HuH-7 (cell line): ENCODE measurements at places on chromosomes 4 and X.
A peak's percentile ranks its signal among the peaks of the same experiment; 100 is the strongest.

DNA sequence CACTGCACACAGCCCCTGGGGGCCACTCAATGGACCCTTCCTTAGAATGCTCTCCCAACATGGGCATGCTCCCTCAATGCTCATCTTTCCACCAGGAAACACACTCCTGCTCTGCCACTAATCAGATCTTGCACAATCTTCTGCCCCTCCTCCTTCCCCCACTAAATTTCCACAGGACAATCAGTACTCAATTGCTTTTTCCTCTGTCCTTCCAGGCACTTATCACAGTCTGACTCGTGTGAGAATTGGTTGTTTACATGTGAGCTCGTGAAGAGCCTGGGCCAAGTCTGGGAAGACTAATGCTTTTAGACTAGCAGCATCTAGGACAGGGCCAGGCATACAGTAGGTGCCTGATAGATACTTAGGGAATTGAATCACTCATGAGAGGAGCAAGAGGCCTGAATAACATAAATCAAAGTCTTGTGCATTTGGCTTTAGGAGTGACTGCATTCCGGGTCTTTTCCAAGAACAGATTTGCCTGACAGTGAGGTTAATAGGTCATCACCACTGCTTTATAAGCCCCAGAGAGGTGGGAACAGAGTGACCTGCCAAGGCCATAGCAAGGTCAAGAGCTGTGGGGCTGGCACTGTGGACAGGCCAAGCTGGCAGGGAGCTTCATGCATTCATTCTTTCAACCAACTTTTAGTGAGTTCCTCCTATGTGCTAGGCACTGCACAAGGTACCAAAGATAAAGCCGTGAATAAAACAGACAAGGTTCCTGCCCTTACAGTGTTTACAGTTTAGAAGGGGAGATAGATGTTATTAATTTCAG, 55.0 kb downstream of the PRPS1 start:
- no peak for DNase-seq

- DNase-seq, result no peak
Observed at GRCh38 chrX:31154946-31155345, 83.1 kb upstream of the FTHL17 start.

- DNase-seq, result no peak
Observed at GRCh38 chrX:10325611-10326010, 168.8 kb downstream of the CLCN4 start.

GRCh38 chr4:22667332-22667940, 25.3 kb upstream of the GBA3 start:
- no peak for DNase-seq

DNA sequence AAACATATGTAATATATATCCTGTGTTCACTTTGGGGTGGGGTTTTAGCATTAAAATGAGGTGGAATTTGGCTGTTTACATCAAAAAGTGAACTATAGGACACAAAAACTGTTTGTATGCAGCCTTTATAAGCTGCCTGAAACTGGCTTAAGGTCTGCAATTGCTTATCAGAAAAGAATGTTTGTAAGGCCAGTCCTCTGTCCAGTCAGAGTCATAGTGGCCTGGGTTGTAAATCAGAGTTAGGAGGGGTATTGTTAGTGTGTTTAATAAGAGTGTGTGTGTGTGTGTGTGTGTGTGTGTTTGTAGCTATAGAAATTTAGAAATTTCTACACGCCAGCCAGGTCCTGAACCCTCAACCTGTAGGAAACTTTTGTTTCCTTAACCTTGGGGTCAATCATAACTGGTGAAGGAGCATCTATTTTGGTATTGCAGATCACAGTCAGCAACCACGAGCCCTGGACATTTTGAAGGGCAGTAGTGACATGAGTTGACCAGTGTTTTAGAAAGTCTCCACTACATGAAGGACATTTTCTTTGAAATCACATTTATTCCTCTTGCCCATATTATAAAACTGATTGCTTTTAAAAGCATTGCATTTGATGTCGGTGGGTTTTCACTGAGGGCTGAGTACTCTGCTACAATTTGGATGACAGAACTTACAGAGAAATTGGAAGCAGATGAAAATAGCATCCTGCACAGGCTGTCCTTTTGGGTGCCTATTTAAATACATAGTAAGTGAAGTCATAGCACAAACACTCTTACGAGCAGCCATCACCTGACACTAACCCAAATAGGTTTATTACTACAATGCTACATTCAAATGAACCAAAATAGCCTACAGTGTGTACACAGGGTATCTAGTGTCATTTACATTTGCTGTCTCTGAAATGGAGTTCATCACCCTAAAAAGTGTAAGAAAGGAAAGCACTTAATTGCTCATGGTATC, 11.2 kb upstream of the TMEM154 start:
- DNase-seq, result no peak

DNA sequence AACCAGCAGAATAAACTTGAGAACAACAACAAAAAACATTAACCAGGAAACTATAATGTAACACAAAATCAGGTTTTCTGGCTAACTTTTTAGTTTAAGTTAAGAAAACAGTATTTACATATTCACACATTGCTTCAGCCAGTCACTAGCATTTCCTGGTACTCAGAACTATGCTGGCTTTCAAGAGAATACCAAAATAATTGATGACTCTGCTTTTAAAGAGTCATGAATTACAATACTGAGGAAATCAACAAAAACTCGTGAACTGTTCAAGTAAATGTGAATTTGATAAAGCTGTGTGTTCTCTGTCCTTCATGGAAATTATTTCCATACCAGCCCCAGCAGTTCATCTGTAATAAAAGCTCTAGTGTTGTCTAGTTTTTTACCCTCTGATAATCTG, 27.4 kb downstream of the PRSS12 start:
- no peak for DNase-seq

- DNase-seq, result no peak
Observed at GRCh38 chr4:138680256-138680655, 335.3 kb upstream of the NOCT start.

DNA sequence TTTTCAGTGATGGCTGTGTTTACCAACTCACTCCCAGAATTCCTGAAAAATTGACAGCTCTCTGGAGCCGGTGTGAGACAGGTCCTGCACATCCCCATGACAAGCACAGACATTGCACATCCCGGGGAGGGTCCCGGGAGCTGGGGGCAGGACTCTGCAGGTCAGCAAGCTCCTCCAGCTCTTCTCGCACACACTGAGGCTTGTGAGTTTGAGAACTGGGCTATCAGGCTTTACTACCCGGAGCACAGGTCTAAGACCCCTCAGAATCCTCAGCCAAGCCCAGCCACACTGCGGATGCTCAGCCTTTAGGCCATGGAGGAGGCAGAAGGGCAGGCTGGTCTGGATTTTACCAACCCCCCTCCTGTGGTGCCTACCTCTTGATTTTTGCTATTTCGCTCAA, 5.6 kb upstream of the CLDN24 start:
- DNase-seq, result no peak

DNA sequence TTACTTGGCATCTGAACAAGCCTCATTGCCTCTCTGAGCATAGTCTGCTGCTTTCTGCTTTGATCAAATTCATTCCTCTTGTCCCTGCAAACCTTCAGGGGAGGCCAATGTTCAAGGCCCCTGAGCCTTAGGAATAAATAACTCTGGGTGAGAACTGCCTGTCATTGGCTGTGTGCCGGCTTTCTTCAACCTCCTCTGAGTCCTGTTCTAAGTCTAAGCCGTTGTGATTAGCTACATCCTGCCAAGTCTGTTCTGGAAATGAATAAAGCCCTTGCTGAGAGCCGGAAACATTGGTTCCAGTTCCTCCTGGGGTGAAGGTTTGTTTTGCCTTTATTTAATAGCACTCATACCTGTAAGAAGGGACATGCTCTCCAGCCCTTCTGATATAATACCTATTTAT, 13.8 kb downstream of the RNF4 start:
- DNase-seq, result no peak

DNA sequence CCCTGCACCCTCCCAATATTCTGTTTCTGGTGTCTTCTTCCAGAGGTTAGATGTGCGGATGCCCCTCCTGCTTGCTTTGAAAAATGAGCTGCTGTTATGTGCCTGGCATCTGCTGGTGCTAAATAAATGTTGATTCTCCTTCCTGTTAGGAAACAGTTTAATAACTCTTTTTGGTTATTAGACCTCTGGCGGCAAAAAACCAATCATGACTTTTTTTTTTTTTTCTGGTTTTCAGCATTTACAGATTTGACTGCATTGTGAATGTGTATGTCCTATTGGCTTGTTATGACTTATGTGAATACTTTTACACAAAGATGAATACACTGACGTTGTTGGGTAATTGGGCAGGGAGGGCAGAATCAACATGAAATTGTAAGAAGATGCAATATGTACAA, 13.6 kb upstream of the TMEM156 start:
- no peak for DNase-seq

- no peak for DNase-seq
Observed at GRCh38 chr4:31081366-31081765, 361.2 kb downstream of the PCDH7 start.

GRCh38 chrX:14865201-14865600, 7.7 kb downstream of the FANCB start:
- no peak for DNase-seq

DNA sequence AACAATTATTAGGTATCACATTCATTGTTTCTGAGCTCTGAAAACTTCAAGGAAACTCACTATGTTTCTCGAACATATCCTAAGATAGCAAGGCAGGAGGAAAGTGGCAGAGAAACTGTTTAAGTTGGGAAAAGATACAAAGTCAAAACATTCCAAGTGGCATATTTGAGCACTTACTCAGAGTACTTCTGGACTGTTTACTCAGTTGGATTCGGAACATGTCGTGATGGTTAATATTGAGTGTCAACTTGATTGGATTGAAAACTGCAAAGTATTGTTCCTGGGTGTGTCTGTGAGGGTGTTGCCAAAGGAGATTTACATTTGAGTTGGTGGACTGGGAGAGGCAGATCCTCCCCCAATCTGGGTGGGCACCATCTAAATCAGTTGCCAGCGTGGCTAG, 298.3 kb downstream of the IL1RAPL2 start:
- DNase-seq, result no peak

DNA sequence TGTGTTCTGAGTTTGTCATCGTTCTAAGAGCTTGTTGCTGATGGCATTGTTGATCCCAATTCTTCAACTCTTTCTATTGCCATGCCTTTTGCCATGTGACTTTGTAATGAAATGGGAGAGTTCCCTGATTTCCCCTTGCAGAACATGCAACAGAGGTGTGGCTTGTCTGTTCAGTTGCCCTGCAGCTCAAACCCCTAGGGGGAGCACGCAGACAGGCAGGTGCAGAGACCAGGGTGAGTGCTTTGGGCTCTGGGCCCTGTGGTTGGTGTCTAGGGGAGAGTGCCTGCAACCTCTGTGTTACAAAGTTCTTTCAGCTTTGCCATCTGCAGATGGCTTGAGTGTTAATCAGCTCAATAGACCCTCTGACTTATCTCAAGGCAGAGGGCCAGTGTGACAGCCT, 332.7 kb downstream of the MID1IP1 start:
- no peak for DNase-seq

DNA sequence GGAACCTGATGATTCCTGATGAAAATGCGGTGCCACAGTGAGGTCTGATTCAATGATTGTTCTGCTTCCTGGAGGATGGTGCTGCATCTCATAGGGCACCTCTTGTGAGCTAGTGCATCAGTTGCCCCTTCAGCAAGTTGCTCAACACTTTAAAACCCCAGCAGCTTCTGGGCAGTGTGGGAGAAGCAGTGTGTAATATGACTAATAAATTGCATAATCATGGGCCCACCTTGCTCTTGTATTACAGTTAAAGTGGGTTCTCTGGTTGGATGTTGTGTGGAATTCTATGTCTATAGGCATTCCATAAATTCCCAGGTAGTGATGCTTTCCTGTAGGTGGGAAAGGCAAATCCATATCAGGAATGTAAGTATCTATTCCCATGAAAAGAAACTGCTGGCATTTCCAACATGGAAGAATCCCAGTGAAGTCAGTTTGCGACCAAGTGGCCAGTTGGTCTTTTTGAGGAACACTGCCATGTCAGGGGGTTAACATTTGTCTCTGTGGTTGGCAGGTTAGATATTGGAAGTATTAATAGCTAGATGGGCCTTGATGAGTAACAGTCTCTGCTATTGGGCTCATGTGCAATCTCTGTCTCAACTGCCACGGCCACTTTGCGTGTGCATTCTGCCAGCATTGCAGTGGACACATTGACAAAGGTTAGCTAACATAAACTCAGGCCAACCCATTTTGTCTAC, 121.1 kb upstream of the OTUD4 start:
- DNase-seq, result no peak

DNA sequence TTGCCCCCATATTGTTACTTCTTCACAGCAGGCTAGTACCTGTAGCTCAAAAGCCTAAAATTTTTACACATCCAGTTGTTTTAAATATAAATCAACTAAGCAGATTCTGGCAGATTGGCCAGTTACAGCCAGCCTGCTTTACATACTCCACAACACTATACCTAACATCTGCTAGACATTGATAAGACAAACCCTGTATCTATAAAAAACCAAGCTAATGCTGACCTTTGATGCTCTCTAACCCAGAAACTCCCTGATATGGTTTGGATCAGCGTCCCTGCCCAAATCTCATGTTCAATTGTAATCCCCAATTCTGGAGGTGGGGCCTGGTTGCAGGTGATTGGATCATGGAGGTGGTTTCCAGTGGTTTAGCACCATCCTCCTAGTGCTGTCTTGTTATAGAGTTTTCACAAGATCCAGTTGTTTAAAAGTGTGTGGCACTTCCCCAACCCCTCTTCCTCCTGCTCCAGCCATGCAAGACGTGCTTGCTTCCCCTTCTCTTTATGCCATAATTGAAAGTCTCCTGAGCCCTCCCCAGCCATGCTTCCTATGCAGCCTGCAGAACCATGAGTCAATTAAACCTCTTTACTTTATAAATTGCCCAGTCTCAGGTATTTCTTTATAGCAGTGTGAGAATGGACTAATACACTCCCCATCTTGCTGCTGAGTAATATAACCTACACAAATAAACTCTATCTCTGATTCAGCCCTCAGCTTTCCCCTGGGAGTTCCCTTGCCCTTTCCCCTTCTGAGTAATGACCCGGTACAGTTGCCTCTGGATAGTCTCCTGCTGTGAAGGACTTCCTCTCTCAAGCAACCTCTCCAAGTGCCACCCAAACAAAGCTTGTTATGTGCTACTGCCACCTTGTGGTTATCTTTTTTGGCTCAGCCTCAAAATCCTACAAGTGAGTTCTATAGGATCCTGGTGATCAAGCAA, 39.6 kb downstream of the ZCCHC13 start:
- peak; percentile 65 for DNase-seq

DNA sequence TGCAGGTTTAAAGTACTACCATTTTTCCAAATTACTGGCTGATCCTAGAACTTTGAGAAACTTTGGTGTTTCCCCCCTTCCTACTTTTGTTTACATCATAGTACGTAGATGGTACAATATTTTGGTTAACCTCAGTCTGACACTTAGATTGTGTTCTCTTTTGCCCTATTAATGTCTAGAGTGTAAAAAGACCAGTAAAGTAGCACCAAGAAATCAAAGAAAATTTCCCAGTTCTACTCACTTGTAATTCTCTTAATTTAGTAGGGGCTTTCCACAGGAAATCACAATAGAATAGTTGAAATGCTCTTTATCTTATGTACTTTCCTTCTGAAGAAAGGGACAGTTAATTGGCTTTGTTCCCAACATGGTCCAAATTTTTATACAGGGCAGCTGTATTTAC, 51.6 kb downstream of the NFKB1 start:
- no peak for DNase-seq
